Central memory CD4-positive, alpha-beta T cell (primary cell): ENCODE measurements at places on chromosomes 4 and X.

GRCh38 chrX:112774651-112775293, 65.9 kb downstream of the AMOT start:
- DNase-seq: no peak

DNA sequence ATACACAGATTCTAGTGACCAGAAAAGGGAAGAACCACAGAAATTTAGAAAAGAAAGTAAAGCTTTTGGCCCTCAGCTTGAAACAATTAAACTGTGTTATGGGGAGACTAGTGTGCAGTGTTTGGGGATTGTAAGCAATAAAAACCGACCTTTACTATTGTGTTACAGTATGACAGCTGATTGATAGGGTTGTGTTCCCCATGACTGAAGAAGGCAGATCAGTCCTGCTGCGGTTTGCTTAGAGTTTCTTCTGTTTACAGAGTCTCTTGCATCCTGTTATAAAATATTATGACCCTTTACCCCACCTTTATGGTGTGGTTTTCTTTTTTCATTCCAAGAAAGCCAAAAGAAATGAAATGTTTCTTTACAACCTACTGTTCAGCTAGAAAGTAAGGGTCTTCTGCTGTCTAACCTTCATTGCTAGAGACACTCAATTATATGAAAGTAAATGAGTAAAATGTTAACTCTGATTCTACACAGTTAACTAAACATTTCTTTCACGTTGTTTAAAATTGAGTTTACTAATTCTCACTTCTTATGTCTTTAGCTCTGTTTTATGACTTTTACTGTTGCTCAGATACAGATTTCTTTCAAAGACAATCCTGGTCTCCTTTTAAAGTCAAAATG, 18.1 kb downstream of the CHIC1 start:
- DNase-seq: no peak

- peak; percentile 70 for DNase-seq
Observed at GRCh38 chr4:89929425-89930159, 34.9 kb downstream of the MMRN1 start.

DNA sequence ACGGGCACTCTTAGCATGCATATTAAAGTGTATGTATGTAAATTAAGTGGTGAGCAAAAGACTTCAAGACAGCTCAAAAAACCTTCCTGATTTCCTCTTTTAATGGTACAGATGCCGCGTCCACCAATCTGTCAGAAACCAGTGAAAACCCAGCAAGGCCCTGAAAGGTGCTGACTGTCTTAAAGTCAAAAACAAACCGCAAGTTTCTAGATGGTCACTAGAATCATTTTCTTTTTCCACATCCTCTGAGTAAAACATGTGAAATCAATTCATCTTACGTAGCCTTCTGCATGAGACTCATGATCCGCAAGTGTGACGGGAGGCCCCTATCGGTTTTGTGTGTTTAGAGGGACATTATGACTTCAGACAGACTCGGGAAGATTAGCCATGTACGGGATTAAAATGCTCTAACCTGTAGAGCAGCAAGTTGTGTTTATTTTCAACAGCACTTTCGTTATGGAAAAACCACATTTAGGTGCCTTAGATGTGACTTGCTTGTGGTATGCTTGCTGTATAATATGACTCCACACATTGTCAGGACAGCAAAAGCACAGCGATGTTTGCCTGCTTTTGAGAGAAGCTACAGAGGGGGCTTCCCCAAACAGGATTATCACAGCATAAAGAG, 88.2 kb upstream of the STS start:
- no peak for DNase-seq

GRCh38 chr4:23237771-23238170, 545.0 kb downstream of the GBA3 start:
- DNase-seq: no peak

DNA sequence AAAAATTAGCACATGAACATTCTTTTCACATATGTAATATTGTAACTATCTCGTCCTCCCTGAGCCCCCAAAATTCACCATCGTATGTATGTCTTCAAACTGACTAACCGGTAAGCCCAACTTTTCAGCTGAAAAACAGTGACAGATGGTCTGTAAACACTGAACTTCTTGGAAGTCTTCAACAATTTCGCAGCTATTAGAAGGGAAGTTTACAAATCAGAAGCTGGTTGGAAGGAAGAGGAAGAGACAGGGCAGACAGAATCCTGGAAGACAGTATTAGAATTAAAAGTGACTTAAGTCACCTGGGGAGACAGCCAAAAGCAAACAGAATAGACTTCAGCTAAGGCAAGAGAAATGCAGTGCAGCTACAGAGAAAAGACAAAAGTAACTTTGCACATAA, 858.4 kb downstream of the ADGRL3 start:
- no peak for DNase-seq

DNA sequence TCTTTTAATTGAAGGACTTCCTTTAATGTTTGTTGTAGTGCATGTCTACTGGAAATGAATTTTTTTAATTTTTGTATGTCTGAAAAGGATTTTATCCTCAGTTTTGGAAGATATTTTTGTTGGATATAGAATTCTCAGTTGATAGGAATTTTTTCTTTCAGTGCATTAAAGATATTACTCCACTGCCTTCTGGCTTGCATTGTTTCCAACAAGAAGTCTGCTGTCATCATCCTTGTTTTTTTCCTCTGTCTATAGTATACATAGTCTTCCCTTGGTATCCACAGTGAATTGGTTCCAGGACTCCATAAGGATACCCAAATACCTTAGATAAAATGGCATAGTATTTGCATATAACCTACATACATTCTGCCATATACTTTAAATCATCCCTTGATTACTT, 33.5 kb downstream of the SCD5 start:
- DNase-seq: no peak

- DNase-seq: no peak
Observed at GRCh38 chr4:7236847-7237246, 44.5 kb downstream of the SORCS2 start.

- no peak for DNase-seq
Observed at GRCh38 chr4:59936566-59936965, 1263.6 kb upstream of the ADGRL3 start.

DNA sequence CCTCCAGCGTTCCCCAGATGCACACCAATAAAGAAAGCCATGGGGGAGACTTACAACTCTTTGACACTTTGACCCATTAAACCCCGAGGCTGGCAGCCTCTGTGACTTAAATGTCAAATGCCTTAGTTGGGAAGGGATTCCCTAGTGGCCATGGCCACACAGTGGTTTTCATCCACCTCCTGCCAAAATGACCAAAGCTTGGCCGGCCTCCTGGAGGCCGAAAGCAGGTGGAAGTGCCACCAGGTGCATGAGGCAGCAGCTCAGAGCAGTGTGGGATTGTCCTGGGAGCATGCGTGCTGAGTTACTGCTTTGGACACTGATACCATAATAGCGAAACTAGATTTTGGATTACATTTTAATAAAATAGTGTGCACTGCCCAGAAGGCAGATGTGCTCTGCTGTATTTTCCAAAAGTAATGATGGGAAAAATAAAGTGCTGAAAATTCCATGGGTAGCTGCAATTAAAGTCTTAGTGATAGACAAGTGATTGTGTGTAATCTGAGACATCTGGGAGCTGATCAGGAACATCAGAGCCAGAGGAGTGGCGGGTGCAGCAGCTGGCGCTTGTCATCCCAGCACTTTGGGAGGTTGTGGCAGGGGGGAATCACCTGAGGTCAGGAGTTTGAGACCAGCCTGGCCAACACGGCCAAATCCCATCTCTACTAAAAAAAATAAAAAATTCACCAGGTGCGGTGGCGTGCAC, 39.8 kb upstream of the TADA2B start:
- DNase-seq: no peak

DNA sequence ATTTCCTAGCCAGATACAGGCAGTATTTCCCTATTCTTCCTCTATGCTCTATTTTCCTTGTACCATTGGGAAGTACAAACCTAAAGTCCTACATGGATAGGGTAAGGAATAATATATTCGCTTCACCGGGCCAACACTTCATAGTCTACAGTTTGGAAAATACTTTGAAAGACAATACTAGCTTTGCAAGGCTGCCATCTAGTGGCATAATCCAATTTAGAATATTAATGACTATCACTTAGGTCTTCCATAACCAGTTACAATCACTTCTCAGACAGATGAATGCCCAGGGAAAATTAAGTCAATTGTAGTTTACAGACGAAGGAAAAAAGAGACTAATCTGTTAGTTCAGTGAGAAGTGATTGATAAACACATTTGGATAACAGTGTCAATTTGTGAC, 141.0 kb upstream of the FAM47C start:
- no peak for DNase-seq

DNA sequence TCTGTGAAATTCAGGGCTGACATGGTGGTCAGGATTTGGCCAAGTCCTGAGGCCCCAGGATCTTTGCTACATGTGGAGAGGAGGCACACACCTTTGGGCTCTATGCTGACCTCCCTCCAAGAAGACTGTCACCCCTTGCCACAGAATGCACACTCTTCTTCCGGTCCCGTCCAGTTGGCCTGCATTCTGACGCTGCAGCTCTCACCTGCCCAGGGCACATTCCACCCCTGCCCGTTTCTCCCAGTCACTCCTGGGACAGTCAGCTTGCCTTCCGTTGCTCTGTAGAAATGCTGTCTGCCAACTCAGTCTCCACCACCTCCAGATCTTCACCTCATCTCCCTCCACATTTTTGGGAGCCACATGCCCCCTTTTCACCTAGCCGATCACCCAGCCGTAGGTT, 76.7 kb downstream of the SHROOM2 start:
- no peak for DNase-seq

DNA sequence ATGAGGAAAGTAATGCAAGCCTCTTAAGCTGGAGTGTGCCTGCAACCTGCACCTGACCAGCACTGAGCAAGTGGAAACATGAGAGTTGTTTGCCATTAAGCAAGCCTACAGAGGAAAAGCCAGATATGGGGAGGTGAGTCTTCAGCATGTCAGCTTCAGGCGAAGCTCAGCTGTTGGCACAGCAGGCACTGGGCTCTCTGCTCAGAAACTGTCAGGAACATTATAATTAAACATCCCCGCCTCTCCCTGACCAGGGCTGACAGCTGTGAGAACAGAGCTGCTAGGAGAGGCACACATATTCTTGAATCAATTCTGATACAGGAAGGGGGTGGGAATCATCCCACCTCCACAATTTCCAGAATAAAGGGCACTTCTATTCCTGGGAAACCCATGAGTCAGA, 19.0 kb upstream of the DCX start:
- no peak for DNase-seq

- no peak for DNase-seq
Observed at GRCh38 chr4:71497078-71497477, 158.3 kb downstream of the SLC4A4 start.

- no peak for DNase-seq
Observed at GRCh38 chr4:70714079-70714887, 7.5 kb upstream of the RUFY3 start.

DNA sequence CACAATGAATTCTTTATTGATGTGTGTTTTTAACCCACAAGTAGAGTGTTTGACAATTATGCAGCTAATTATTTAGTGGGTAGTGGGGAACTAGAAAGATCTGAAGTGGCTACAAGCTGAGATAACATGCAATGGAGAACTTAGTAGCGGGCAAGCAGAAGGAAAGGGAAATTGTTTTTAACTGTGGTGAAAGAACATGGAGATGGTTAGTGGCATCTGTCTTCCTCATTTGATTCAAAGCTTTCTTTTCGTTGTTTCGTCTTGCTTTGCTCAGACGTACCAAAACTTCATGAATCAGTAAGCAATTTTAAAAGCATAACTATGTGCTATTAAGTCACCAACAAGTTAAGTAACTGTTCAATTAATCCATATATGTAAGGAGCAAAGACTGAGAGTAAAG, 169.9 kb downstream of the BANK1 start:
- DNase-seq: no peak

DNA sequence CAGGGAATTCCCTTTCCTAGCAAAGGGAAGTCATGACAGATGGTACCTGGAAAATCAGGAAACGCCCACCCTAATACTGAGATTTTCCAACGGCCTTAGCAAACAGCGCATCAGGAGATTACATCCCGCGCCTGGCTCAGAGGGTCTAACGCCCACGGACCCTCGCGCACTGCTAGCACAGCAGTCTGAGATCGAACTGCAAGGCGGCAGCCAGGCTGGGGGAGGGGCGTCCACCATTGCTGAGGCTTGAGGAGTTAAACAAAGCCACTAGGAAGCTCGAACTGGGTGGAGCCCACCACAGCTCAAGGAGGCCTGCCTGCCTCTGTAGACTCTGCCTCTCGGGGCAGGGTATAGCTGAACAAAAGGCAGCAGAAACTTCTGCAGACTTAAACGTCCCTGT, 507.7 kb downstream of the ZIC3 start:
- no peak for DNase-seq

- DNase-seq: no peak
Observed at GRCh38 chr4:180698550-180699195, 1544.5 kb upstream of the TENM3 start.

GRCh38 chrX:75327607-75328006, 53.7 kb downstream of the UPRT start:
- DNase-seq: no peak

- peak; percentile 53 for DNase-seq
Observed at GRCh38 chr4:2535376-2536192, 863 bp upstream of the FAM193A start.

GRCh38 chr4:141686879-141687278, 50.5 kb downstream of the IL15 start:
- no peak for DNase-seq

GRCh38 chrX:43481576-43481975, 174.5 kb upstream of the MAOA start:
- no peak for DNase-seq

- DNase-seq: no peak
Observed at GRCh38 chr4:184096561-184097240, 121.0 kb downstream of the ENPP6 start.

- DNase-seq: no peak
Observed at GRCh38 chr4:136863756-136864155, 668.5 kb downstream of the PCDH18 start.

DNA sequence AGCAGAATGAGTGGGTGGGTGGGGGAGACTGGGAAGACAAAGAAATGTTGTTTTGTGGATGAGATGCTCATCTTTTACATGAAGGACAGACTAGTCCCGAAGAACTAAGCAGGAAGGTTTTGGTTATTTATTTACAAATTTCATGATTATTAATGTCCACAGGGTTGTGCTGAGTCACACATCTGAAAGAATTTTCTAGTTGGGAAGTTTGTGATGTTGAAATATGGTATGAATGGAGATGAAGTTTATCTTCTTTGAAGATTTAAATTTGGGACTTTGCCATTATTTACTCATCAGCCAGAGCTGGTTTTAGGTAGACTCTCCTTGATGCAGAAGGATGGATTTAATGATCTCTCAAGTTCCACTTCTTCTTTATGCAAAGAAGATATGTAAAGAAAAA, 75.5 kb downstream of the MOSPD2 start:
- no peak for DNase-seq

DNA sequence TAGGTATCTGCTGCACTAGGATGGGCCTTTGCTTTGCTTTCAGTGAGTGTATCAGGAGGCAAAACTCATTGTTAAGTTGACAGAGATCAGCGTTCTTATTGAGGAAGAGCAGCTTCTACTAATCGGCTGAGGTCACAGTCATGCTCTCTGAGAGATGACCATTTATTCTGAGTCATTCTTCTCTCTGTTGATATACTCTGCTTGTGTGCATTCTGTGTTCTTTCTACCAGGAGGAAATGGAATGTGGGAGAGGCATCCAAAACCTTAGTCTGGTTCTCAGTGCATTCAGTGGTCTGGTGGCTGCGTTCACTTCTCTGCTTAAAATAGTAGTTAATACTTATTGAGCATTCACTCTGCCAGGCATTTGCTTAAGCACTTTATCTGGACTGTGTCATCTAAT, 66.2 kb downstream of the RRAGB start:
- DNase-seq: no peak
